Stimulated activated CD4-positive, alpha-beta T cell treated with anti-CD3 and anti-CD28 coated beads, Interleukin-1b, Interleukin-23, amount 100 ng/mL, for 48 hours (primary cell): ENCODE measurements at places on chromosomes 6 and 20.

- DNase-seq: peak; percentile 88
Measured at GRCh38 chr6:26156105-26156849, 69.0 kb downstream of the HFE start.

- DNase-seq: no peak
Measured at GRCh38 chr6:41443616-41444525, 102.3 kb upstream of the FOXP4 start.

DNA sequence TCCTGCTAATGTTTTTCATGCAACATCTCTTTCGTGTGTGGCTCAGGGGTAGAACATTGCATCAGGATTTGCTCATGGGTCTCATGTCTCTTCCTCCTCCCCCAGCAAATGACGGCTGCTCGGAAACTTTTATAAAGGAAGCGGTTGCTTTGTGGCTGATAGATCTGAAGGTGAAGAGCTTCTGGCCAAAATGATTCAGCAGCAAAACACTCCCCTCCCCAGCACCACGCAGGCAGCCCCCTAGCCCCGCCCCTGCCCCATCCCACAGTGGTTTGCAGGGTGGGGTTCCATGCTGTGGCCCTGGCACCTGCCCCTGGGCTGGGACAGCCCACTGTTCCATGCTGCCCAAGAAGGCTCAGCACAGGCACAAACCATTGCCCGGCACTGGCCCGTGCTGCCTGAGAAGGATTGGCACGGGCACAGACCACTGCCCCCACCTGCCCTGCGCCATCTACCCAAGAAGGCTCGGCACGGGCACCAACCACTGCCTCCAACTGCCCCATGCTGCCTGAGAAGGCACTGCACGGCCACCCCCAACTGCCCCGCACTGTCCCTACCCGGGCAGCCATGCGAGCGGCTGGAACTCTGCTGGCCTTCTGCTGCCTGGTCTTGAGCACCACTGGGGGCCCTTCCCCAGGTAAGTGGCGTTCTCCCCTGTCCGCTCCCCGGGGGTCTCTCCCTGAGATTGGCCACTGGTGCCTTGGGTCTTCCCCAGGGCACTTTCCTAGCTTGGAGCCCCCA is at the start of gene CST7:
TSS of gene CST7 (plus strand) at position 331 of the 741 bp plus-strand sequence. CDS start at position 568, 237 bp downstream.
- peak; percentile 85 for DNase-seq

DNA sequence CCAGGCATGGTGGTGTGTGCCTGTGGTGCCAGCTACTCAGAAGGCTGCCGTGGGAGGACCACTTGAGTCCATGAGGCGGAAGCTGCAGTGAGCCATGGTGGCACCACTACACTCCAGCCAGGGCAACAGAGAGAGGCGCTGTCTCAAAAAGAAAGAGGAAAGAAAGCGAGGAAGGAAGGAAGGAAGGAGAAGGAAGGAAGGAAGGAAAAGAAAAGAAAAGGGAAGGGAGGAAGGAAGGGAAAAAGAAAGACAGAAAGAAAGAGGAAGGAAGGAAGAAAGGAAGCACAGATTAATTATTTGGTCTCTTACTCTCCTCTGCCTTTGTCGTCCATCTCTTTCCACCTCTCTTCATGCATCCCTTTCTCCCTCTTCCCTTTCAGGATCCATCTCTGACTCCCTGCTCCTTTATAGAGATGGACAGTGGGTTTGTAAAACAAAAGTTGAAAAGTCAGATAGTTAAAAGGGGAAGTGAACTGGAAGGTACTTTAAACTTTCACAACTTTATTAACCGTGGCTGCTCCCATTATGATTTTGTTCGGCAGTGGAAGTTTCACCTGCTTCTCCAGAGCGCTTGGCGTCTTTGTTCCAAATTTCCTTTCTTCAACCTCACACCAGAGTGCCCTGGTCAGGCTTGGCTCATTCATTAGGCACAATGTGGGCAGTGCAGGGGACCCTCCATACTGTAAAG is 1.5 kb downstream of the HLA-DQA1 start:
- DNase-seq: no peak

DNA sequence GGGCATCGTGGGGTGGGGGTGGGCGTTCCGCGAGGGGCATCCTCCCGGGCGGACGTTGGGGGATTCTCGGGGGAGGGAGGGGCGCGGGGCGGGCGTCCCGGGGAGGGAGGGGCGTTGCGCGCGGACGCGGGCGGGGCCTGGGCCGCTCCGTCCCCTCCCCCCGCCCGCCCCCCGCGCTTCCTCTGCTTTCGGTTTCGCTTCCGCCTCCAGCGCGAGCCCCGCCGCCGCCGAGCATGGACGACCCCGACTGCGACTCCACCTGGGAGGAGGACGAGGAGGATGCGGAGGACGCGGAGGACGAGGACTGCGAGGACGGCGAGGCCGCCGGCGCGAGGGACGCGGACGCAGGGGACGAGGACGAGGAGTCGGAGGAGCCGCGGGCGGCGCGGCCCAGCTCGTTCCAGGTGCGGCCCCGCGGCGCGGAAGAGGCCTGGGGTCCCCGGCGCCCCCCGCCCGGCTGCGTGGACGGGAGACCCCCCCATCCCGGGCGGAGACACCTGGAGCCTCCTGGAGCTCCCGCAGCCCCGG is at the start of gene OGFR:
TSS of gene OGFR (plus strand) at position 209 of the 528 bp plus-strand sequence. CDS start at position 234, 25 bp downstream.
- DNase-seq: peak; percentile 57

- DNase-seq: no peak
Measured at GRCh38 chr20:23162887-23163286, 76.8 kb upstream of the CD93 start.

DNA sequence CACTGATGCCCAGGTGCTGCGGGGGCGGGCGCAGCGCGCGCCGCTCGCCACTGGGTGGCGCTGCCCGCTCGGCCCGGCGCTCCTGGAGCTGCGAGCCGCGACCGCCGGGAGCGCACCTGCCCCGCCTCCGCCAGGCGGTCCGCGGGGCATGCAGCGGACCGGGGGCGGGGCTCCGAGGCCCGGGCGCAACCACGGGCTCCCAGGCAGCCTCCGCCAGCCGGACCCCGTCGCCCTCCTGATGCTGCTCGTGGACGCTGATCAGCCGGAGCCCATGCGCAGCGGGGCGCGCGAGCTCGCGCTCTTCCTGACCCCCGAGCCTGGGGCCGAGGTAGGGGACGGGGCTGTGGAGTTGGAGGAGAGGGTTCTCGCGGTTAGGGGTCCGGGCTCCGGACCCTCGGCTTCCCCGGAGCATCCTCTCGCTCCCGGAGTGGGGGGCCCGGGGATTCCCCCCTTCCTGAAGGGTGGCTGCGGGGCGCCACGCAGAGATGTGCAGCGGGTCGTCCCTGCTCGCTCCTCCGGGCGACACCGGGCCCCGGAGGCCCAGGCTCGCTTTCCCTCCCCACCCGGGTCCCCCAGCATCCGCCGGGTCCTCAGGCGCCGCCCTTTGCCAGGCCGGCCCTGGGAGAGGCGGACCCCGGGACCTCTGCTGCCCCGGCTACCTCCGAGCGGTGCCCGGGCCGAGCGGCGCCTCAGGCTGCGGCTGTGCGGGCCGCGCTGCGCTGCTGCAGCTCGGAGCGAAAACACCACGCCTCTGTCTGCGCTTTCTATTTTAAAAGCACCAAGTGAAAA is at the start of gene BCAS4:
TSS of gene BCAS4 (plus strand) at position 216 of the 789 bp plus-strand sequence. CDS start at position 239, 23 bp downstream.
- DNase-seq: peak; percentile 84

DNA sequence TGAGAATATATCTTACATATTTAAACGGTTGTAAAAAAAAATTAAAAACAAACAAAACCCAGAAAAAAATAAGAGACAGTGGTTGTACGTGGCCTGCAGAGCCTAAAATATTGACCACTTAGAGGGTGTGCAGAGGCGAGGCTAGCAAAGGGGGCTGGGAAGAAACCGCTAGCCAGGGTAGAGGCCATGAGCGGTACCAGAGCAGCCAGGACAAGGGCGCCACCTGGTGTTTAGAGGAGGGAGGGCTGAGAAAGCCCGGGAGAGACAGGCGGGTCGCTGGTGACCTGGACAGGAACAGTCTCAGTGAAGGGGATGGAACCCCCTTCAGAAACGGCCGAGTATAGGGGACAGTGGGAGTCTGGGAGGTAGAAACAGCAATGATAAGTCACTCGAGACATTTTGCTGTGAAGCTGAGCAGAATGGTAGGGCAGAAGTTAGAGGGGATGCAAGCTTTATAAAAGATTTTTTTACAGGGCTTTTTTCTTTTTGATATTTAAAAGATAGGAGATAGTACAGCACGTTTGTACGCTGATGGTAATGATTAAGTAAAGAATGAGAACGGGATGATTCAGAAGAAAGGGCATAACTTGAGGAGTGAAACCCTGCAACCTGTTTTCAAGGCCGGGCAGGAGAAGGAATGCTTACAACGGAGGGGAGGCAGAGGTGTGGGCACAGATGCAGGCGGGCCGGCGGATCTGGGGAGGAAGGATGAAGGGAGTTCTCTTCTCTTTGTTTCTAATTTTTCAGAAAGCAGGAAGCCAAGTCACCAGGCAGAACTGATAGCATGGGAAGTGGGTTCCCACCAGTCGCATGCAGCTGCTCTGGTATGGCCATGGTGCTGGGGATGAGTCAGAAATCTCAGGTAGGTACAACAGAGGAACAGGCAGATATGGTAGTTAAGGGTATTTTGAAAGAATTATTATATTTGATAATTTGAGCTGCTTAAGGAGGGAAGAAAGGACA is 76.2 kb downstream of the FAM229B start:
- peak; percentile 78 for DNase-seq

GRCh38 chr6:1872649-1873131 is 263.0 kb downstream of the FOXC1 start:
- DNase-seq: no peak

- DNase-seq: no peak
Measured at GRCh38 chr6:164014346-164015087, 600.0 kb downstream of the QKI start.

DNA sequence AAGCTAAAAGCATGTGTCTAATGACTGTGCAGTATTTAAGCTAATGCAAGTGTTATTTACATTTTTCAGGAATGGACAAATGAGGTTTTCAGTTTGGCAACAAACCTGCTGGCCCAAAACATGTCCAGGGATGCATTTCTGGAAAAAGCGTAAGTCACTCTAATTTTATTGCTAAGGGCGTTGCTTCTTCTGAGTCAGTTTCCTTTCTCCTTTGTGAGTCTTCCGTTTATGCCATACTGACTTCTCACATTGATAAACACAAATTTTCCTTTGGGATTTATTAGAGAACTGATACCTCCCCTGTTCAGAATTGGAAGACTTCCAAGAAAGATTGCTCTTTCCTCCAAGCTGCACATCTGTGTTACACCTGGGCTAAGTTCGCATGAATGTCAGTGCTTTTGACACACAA is 422.9 kb upstream of the PLCB4 start:
- DNase-seq: no peak

GRCh38 chr20:23106271-23106851 is 20.2 kb upstream of the CD93 start:
- DNase-seq: no peak

- no peak for DNase-seq
Measured at GRCh38 chr6:108750801-108751200, 97.4 kb upstream of the ARMC2 start.

DNA sequence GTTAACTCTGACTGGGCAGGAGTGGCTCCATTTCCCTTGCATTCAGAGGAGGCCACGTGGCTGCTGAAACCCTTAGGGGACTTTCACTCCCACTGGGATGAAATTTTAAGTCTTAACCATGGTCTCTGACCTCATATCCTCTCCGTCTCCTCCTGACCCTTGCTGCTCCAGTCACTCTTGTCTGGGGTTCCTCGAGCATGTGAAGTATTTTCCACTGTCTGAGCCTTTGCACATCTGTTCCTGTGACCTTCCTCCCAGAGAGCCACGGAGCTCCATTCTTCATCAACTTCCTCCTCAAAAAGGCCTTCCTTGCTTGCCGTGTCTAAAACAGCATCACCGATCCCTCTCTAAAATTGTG is 153.0 kb upstream of the UST start:
- DNase-seq: no peak

GRCh38 chr6:6635291-6635690 is 46.8 kb downstream of the LY86 start:
- DNase-seq: no peak

DNA sequence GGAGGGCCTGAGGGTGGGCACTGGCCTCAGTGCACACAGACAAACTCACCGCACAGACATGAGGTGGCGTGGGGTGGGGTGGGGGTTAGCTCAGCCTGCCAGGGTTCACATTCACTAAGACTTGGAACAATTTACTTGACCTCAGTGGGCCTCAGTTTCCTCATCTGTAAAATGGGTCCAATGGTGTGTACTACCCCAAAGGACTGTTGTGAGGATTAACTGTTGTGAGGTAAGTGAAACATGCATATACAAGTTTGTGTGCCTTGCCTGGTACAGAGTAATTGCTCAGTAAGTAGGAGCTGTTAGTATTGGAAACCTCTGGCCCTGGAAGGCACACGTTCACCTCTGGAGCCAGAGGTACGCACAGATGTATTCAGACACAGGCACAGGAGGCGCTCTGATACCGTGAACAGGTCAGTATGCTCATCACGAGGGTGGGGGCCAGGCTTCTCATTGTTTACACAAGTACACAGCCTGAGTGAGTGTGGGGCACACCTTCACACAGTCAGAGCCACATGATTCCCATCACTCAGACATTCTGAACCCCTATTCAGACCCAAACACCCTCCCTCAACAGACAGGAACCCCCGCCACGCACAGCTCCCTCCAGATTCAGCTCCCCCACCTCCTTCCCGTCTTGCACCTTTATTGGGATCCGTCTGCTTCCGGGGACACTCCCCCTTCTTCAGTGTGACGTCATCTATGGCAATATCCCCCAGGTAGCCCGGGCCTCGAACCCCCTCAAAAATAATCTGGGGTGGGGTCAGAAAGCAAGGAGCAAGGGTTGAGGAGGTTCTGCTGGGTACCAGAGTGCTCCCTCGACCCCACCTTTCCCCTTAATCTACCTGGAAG is 59.9 kb downstream of the MDGA1 start:
- no peak for DNase-seq

GRCh38 chr20:47765691-47766594 is 19.3 kb downstream of the SULF2 start:
- DNase-seq: no peak

DNA sequence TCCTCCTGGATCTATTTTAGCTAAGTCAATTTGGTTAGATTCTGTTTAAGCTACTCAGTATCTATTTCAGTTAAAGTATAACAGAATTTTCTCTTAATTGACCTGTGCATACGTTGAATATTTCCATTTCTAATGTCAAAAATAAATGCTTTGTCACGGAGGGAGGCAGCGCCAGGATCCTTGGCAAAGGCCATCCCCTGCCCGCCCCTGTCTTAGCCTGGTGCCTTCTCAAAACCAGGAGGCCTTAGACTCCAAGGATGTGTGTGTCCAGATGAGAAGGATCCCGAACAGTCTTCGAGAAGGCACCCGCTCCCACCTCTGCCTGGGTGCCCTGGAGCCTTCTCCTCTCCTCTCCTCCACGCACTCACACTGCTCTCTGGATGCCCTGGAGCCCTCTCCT is 22.4 kb downstream of the TCFL5 start:
- no peak for DNase-seq
